ENCODE measurements at places on chromosomes 3 and 15. TPM values are rescaled to one million over a fixed set of nuclear protein-coding genes. Genes with fewer than 3 reads are reported as not detected.

DNA sequence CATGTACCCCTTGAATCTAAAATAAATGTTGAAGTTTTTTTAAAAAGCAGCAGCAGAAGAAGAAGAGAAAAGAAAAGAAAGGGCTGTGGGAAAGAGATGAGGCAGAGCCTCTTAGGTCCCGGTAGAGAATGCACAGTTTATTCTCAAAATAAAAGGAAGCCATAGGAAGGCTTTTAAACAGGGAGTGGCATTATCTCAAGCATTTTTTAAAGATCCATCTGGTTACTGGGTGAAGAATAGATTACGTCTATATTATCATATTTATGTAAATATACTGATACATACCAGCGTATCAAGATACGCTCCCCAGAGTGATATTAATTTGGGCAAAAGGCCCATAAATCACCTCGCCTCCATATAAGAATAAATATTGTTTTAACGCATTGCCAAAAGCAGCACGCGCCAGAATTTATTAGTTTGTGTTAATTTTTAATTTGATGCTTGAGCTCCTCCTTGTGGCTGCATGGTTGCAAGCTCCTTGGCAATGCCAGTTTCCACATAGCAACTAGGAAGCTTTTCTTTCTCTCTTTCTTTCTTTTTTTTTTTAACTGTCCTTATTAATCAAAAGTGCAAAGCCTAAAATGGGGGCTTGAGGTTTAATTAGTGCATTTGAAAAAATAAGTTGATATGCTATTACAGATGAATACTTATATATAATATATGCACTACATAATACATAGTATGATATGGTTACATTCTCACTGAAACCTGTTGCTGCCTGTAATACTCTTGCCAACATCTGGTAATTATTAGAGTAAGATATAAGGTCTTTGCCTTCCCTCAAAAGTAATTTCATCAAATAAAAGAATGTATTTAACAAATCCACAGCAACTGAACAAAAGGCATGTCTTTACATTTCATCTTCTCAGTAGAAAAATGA, 242.8 kb upstream of the UBE2E2 start:
- no peak for DNase-seq

The CYP1A2 gene
- not detected for total RNA-seq

The ATP13A4 gene
- not detected for total RNA-seq

The RTP3 gene
- total RNA-seq: not detected

The NUSAP1 gene
- total RNA-seq: 1.6 TPM

The NCBP2 gene
- total RNA-seq: 55.9 TPM

DNA sequence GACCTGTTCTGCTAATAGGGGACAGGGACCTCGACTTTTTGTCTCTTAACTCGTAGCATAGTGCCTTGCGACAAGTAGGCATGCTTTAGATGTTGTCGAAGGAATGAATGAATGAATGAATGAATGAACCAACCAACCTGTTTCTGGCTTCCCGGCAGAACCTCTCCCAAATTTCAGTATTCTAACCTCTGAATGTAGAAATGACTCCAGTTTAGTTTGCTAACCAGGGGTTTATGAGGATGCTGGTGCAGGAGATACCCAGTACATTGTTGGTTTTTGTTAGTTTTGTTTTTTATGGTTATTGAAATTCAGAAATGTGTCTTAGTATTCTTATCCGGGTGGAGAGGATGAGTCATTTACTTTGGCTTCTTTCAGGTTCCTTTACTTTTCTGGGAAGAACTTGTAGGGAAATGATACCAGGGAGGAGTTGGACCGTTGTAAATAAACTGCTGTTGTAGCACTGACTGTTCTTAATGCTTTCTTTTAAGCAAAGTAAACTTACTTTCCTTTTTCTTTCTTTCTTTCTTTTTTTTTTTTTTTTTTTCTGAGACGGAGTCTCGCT, 29.6 kb upstream of the EHHADH start:
- DNase-seq: no peak

GRCh38 chr3:33749546-33750210, 31.6 kb upstream of the CLASP2 start:
- DNase-seq: no peak

The KCNH8 gene
- not detected for total RNA-seq

DNA sequence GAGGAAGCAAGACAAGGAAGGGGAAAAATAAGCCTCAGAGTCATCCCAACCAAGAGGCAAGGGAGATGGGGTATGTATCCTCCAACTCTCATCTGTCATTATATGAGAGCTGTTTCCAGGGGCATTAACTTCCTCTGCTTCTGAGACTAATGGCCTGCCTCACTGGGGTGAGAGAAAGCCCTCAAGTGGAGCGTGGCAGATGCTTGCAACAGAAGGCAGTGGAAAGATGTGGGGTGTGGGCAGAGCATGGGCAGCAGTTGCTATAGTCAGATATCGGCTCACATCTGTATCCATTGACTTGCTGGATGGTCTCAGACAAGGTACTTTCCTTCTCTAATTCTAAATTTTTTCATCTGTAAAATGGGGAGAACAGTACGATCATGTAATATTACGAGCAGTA, 81.7 kb upstream of the PLCL2 start:
- no peak for DNase-seq

- no peak for DNase-seq
Observed at GRCh38 chr3:98764472-98764884, 1.3 kb downstream of the ST3GAL6 start.

DNA sequence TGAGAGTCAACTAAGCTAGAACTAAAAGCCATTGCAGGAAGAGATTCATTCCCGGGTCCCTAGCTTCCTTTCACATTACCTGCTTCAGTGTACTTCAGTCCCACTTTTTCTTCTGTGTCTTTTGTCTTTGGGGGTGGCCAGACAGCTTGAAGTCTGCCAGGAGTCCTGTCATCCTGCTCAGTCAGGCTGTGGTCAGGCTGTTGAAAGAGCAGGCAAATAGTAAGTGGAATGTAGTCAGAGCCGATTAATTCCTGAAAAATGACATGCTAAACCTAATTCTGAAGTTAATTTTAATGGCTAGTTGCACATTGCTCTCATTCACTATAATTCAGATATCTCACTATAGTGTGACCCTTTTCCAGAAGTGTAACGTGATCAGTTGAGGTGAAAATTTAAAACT, 129.6 kb downstream of the FMN1 start:
- no peak for DNase-seq

The TICRR gene
- not detected for total RNA-seq

DNA sequence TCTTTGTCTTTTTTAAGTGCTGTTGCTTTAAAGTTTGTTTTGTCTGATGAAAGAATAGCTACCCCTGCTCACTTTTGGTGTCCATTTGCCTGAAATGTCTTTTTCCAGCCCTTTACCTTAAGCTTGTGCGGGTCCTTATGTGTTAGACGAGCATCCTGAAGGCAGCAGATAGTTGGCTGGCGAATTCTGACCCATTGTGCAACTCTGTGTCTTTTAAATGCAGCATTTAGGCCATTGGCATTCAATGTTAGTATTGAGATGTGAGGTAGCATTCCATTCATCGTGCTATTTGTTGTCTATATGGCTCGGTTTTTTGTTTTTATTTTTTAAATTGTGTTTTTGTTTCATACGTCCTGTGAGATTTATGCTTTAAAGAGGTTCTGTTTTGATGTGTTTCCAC, 55.0 kb downstream of the ZDHHC19 start:
- no peak for DNase-seq

DNA sequence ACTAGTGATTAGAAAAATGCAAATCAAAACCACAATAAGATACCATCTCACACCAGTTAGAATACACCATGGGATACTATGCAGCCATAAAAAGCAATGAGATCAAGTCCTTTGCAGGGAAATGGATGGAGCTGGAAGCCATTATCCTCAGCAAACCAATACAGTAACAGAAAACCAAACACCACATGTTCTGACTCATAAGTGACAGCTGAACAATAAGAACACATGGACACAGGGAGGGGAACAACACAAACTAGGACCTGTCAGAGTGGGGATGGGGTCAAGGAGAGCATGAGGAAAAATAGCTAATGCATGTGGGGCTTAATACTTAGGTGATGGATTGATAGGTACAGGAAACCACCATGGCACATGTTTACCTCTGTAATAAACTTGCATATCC, 36.0 kb upstream of the CCNL1 start:
- DNase-seq: no peak

DNA sequence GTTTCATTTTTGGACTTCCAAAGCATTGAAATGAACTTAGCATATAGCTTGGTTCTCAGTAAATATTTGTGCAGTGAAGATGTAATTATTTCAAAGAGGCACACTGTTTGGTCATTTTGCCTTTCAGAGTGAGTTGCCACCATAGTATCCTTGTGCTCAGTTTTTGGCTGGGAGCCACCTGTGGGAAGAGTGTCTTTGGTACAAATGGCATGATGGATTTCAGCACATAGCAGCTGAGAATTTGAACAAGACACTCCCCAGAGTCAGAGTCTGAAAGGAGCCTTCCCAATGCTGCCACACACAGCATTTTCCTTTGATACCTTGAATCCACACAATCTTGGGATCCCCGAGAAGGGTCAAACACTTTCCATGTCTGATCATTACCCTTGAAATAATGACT, 897.2 kb upstream of the ARPP21 start:
- no peak for DNase-seq

DNA sequence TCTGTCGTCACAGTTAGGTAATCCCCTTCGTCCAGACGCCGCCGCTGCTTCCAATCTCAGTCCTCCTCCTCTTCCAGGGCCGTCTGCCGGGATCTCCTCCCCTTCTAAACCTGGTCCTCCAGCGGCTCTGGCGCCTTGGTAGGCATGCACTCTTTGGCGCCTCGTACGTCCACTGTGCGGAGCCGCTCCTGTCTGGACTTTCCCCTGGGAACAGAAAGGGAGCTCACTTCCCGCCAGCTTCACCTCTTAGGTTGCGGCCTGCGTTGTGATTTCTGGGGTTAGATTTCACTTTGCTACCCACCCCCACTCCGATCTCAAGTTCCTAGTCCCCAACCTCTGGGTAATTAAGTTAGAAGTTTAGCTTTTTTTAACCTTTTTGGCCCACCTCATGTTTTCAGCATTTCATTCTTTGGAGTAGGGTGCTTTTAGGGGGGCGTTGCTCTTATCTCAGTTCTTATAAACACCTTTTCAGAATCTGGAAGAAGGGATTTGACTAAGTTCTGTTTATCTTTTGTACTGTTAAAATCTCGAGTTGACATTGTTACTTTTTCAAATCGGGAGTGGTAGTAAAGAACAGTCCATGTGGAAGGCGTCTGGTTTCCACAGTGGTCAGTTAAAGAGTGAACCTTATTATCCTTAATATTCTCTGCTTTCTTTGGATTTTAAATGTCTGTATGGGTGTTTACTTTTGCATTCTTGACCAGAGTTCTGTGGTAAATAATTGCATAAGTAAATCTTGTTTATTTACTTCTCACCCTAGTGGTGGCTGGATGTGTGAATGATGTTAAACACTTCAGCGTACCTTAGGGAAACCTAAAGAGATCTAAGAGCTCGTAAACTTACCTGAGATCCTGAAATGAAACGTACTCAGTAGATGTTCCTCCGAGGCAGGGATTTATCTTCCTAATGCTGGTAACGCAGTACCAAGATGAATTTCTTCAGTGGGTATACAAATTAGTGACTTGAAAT, 611 bp downstream of the CTDSPL2 start:
- no peak for DNase-seq

GRCh38 chr3:12941495-12942023, 100.2 kb upstream of the RPL32 start:
- no peak for DNase-seq

GRCh38 chr3:191020730-191021396, 158.4 kb upstream of the GMNC start:
- no peak for DNase-seq
